Naive thymus-derived CD8-positive, alpha-beta T cell (primary cell): ENCODE measurements at places on chromosomes 2 and 18.

- no peak for DNase-seq
Measured at GRCh38 chr18:47873625-47874024, 56.8 kb downstream of the SMAD2 start.

DNA sequence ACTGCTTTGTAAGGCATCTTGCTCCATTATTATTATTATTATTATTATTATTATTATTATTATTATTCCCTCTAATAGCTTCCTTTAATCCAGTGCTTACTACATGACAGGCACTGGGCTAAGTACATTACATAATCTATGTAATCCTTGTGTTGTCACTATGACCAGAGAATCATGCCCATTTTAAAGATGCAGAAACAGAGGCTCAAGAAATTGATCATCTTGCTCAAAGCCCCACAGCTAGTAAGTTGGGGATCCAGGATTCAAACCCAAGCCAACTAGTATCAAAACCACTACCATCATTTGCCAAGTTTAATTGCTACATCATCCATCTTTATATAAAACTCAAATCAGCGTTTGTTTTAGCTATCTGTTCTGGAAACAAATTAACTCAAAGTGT is 594 bp upstream of the NGEF start:
- no peak for DNase-seq

GRCh38 chr2:232419245-232420072 is 12.8 kb downstream of the ALPG start:
- no peak for DNase-seq

DNA sequence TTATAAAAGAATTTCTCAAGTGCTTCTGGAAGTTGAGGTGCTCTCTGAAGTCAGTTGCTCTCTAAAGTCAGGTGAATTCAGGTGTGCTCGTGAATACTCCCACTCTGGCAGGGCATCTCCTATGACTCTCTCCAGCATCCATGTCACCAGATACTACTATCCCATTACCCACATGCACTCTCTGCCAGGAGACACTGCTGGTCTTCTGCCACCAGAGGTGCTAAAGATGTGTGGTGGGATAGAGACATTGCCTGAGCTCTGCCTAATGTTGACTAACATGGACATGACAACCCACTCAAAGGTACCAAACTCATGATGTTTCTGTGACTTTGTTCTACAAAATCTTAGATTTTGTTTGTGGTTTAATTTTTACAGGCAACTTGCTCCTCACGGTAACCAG is 106.4 kb upstream of the HNRNPA3 start:
- DNase-seq = no peak

DNA sequence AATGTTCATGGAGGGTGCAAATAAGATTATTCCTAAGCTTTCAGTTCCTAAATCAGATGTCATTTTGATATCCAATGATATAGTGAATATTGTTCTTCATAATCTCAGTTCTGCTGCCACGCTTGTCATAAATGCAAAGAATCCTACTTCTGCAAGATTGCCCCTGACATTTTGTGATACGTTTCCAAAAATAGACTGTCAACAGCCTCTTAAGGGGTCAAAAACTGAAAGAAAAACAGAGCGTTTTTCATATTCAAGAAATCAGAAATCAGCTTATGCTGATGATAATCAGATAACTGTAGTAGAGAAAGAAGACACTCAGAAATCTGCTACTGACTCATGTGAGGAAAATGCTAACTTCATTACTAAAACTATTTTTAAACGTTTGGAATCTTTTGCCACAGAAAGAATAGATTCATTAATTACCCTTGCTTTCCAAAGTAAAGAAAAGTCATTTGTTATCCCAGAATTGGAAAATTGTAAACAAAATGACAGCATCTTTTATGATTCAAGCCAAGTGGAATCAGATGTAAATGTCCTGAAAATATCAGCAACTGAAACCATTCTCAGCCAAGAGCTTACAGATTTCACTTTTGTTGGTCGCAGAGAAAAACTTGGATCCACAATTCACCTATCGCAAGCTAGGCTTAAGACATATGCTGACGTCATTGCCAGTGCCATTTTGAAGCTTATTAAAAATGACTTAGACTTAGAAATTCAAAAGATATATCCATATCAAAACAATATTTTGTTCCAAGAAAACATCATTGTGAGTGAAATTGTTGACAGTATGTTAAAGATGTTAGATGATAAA is 55.1 kb downstream of the FSIP2 start:
- no peak for DNase-seq
